ENCODE measurements at places on chromosomes 6 and 20. TPM values are rescaled to one million over a fixed set of nuclear protein-coding genes. Genes with fewer than 3 reads are reported as not detected.

DNA sequence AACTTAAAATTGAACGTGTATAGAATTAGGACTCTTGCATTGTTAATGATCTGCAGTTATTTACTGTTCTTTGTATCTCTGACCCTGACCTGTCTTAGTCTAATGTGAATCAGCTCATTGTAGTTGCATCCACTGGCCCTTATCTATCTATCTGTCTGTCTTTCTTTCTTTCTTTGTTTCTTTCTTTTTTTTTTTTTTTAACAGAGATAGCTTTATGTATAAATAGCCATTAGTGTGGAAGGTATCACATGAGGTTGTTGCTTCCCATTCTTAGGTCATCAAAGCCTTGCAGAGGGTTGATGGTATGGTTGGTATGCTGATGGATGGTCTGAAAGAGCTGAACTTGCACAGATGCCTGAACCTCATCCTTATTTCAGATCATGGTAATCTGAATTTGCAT is 59.9 kb downstream of the ENPP1 start:
- DNase-seq, result no peak

GRCh38 chr20:14142171-14142570 is 146.9 kb downstream of the MACROD2 start:
- no peak for DNase-seq

GRCh38 chr6:39543095-39543494 is 182.1 kb downstream of the KIF6 start:
- DNase-seq, result no peak

DNA sequence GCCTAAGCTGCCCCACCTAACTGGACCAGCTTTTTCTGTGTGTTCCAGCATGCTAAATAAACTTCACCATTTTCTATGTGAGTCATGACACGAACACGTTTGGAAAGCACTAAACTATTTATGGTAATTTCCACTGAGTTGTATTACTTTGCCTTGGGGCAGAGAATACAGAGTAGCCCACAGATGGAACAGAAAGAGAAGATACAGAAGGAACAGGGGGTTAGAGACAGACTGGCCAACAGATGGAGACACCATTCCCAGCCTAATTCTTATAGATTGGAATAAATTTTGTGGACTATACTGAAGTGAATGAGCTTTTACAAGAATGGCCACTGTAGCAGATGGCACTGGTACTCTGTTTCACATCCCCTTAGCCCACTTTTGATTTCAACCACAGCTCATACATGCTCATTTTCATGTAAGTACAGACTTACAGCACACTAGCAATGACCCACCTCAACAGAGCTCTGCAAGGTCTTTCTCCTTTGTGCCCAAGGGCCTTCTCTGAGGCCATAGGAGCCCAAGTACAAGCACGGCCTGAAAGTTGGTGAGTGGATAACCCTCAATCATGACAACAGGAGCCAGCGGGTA is 13.1 kb upstream of the NT5DC1 start:
- DNase-seq, result no peak

C6orf132 gene
- total RNA-seq, result 1.9 TPM

ELOVL2 gene
- total RNA-seq, result 1.6 TPM

DNA sequence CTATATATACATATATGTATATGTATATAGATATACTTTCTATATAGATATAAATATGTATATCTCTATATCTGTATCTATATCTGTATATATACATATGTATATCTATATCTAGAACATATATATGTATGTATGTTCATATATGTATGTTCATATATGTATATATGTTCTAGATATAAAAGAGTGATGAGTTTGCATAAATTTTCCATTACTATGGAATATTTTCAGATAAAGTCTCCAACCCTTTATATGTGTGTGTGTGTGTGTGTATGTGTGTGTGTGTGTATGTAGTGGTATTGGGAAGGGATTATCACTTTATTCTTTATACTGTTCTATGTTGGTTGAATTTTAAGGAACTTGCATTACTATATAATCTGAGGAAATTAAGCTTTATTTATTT is 33.3 kb downstream of the SYNE1 start:
- no peak for DNase-seq

RHAG gene
- total RNA-seq, result 2.0 TPM

DNA sequence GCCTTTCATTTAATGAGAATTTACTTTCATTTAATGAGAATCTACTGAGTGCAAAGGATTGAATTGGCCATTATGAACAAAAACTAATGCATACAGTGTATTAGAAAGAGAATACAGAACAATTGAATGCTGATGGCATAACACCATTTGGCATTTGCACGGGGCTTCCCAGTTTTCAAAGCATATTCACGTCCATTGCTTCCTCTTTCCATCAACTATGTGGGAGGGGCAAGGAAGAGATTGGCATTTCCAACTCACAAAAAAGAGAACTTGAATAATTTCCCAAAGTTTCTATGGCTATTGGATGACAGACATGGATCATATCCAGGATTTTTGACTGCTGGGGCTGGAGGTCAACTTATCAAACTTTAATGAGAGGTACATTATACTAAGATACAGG is 23.2 kb upstream of the ARG1 start:
- DNase-seq, result no peak

DNA sequence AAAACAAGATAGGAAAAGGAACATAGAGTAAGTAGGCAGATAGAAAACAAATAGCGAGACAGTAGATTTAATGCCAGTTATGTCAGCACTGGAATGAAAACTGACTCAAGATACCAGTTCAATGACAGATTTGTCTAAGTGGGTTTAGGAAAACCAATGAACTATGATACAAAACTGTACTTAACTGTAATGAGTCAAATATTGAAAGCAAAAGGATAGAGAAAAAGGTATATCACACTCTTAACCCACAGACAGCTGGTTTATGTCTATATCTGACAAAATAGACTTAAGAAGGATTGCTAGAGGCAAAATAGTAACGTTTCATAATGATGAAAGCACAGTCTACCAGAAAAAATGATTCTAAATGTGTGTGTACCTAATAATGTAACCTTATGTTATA is 38.2 kb downstream of the ATRN start:
- DNase-seq, result no peak

DNA sequence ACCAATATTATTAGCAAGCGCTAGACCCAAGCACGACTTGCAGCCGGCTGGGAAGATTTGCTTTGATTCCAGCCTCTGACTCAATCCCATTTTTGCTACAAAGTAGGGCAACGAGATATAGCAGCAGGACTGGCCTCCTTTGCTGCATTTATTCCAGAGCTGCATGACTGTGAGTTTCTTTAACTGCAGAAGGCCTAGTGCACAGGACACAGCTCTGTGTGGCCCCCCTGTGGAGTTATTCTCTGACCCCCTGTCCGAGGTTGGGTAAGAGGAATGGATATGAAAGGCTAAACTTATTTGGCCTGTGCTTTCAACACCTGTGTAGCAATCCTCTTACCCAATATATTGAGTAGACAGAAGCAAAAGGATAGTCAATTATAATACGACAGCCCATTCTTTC is 133.3 kb upstream of the SPTLC3 start:
- DNase-seq, result no peak

OVOL2 gene
- total RNA-seq, result not detected

COL19A1 gene
- 2.7 TPM for total RNA-seq

DNA sequence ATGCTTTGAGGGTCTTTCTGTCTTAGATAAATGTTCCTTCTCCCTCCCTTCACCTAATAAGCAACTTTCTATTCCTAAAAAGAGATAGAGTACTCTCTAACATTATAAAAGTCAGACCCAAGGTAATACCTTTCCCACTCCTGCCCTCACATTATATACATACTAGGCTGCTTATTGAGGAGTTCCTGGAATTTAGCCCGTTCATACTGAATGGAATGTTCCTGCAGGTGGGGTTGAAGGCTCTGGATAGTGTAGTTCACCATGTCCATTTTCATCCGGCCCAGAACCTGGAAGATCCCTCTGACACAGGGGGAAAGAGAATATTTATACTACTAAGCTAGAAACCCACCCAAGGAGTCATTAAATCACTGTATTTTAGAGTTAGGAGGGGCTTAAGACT is 20.4 kb downstream of the TCP11 start:
- no peak for DNase-seq

GRCh38 chr6:79146421-79146820 is 68.4 kb upstream of the PHIP start:
- no peak for DNase-seq

GRCh38 chr20:37670351-37670791 is 23.5 kb upstream of the CTNNBL1 start:
- DNase-seq, result no peak

DDO gene
- total RNA-seq, result 13.7 TPM

- no peak for DNase-seq
Measured at GRCh38 chr20:62011403-62011790, 54.3 kb downstream of the TAF4 start.

DNA sequence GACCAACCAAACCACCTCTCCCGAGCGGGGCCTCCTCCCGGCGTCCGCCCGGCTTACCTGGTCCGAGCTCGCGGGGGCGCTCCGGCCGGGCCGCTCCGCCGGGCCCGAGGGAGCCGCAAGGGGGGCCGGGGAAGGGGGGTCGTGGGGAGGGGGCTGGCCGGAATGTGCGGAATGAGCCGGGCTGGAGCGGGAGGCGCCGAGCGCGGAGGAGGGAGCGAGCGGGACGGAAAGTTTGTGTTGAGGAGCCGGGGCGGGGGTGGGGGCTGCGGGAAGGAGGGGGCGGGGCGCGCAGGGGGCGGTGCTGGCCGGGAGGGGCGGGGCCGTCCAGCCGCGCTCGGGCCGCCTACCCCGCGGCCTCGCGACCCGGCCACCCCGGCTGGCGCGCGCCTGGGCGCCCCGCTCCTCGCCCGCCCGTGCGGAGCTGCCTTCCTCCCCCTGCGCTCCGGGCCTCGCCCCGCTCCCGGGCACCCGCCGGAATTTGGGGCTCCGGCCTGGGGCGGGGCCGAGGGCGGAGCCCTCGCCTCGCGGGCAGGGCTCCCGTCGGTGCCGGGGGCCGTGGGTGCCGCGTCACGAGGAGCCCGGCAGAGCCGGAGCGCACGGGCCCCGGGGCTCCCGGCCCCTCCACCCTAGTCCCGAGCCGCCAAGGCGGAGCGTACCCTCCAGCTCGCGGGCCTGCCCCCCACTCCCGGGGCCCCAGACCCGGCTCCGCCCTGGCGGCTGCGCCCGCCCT is at the start of gene TEAD3:
TEAD3 (minus strand) TSS at position 239 of the 730 bp plus-strand sequence.
- no peak for DNase-seq

GRCh38 chr6:85130743-85131142 is 319.1 kb upstream of the NT5E start:
- DNase-seq, result no peak

SLC17A2 gene
- total RNA-seq, result not detected

- DNase-seq, result no peak
Measured at GRCh38 chr6:89084954-89085353, 4.4 kb downstream of the PNRC1 start.

DNA sequence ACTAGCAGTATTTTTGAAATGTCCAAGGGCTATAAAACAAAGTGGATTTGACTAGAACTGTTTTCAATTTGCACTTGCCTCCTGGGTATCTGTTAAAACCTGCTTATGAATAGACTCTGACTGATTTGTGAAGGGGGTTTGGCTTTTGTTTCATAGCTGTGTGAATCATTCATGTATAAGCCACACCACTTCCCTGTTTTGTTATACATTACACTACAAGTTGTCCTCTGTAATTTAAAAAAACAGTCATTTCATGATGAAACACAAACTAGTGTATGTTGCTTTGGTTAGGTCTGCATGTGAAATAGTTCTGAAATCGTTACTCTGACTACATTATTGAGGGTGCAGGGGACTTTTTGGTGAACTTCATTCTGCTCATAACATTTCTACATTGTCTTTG is 121.7 kb downstream of the NKAIN2 start:
- no peak for DNase-seq

DNA sequence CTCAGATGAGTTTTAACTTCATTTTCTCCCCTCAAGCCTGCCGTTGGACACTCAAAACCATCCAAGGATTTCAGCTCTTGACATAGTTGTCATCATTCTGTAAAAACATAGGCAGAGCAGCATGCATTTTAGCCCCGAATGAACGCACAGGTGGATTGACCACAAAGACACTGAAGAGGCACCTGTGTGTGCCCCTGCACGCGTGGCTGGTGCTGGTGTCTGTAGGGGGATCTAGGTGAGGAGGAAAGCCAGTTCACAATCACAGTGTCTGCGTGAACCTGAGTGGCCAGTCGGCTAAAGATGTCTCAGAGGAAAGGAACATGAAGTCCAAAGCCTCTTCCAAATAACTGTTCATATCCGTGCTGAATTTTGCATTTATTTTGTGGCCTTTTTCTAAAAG is 309.2 kb downstream of the QKI start:
- DNase-seq, result no peak

DNA sequence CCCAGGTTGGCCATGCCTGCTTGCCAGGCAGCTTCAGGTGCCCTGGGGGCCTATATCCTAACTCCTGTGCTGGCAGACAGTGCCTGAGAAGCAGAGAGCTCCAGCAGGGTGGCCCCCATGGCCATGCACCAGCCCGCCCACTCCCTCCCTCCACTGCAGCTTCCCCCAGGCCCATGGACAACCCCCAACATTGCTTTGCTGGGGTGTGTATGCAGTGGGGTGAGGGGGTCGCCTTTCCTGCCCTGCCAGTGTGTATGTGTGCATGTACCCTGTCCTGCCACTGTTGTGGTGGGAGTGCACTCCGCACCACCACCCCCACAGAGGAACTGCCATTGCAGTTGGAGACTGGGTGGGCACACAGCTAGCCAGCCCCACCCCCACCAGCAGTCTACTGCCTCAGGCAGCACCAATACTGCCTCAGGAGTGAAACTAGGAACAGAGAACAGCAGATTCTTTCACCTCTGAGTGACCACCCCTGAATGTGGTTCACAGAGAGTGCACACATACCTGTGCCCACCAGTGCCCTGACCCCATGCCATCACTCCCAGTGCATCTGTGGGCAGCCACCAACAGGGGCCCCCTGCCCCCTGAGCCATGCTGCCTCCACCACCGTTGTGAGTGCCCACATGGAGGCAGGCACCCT is 151.1 kb downstream of the LRRC1 start:
- DNase-seq, result no peak

COL11A2 gene
- 0.63 TPM for total RNA-seq

FBXO30 gene
- 10.9 TPM for total RNA-seq

GRCh38 chr6:126419901-126420300 is 80.0 kb downstream of the CENPW start:
- DNase-seq, result no peak

E2F1 gene
- total RNA-seq, result 0.33 TPM

DNA sequence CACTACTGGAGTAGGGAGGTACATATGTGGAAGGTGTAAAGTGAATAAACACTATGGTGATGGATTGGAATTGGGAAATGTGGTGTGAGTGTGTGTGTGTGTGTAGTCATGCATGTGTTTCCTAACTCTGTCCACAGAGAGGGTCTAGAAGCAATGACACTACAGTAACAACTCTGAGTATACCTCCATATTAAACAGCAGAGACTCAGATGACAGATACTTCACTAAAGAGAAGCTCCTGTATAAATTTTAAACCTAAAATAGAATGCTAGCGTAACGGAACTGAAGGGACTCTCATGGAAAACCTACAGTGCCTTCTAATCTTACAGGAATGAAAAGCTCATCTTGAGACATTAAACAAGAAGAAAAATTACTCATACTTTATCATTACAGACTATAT is 150.5 kb downstream of the SLC16A10 start:
- DNase-seq, result no peak

TFAP2C gene
- total RNA-seq, result 0.39 TPM

GRCh38 chr20:25052255-25053194 is 5.4 kb downstream of the ACSS1 start:
- no peak for DNase-seq

GRCh38 chr6:144805049-144805448 is 519.9 kb downstream of the UTRN start:
- DNase-seq, result no peak

RAET1L gene
- total RNA-seq, result not detected

- DNase-seq, result peak; percentile 64
Measured at GRCh38 chr6:157670466-157671186, 152.4 kb upstream of the SNX9 start.

GRCh38 chr6:69988458-69989126 is 122.2 kb downstream of the COL19A1 start:
- DNase-seq, result no peak

Measured in right atrium auricular region (tissue), 2 donors.